ENCODE measurements at places on chromosomes 1 and 21. TPM values are rescaled to one million over a fixed set of nuclear protein-coding genes. Genes with fewer than 3 reads are reported as not detected.

RGSL1 gene
- not detected for total RNA-seq

ERICH3 gene
- not detected for total RNA-seq

C4BPB gene
- total RNA-seq: not detected

NUP210L gene
- total RNA-seq: 0.21 TPM

RASSF5 gene
- 12.8 TPM for total RNA-seq

NBPF6 gene
- not detected for total RNA-seq

GPR52 gene
- total RNA-seq: 3.9 TPM

PLPPR4 gene
- 18.3 TPM for total RNA-seq

DOP1B gene
- 26.1 TPM for total RNA-seq
